ENCODE measurements at places on chromosomes 3 and 15.

DNA sequence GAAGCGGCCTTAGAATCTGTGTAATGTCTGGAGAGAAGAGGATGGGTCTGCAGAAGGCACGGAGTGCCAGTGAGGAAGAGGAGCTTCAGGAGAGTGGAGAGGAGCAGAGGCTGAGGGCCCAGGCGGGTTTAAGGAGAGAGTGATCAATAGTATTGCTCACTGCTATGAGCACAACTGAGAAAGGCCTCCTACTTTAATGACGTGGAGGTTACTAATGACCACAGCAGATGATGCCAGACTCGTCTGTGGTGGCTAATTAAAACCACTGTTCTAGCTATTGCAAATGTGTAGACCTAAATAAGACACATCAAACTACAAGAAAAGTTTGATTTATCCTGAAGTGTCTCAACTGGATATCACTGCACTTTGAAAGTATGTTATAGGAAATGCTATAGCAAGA, 33.2 kb downstream of the MTMR10 start:
- no peak for DNase-seq

- DNase-seq = no peak
Observed at GRCh38 chr3:114567771-114568170, 273.9 kb downstream of the TIGIT start.

GRCh38 chr15:33735637-33736247, 232.6 kb upstream of the CHRM5 start:
- DNase-seq = peak; percentile 43

- peak; percentile 81 for DNase-seq
Observed at GRCh38 chr3:46488735-46489361, 8.9 kb upstream of the RTP3 start.

- no peak for DNase-seq
Observed at GRCh38 chr3:67044295-67044694, 46.2 kb downstream of the KBTBD8 start.

GRCh38 chr15:96333131-96334016, 2.9 kb downstream of the NR2F2 start:
- no peak for DNase-seq

DNA sequence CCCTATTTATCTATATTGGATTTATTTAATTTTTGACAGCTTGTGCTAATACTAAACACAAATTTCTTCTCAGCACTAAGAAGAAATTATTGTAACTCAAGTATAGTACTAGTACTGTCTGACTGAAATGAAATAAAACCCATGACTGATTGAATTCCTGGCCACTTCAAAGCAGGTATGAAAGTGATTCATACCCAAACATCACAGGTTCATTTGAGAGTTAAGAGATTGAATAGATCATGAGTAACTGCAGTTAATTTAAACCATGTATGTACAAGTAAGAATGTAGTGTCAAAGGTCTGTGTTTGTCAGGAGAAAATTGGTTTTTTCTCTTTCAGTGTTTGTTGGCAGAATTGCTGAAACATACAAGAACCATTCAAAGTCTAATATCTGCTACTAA, 332.0 kb upstream of the GRM7 start:
- DNase-seq = no peak
